CD4-positive, alpha-beta T cell treated with Interferon gamma for 1 hour (primary cell): ENCODE measurements at places on chromosomes 3 and 15.

GRCh38 chr3:63762180-63762579 lies 56.9 kb upstream of the C3orf49 start:
- DNase-seq = no peak

DNA sequence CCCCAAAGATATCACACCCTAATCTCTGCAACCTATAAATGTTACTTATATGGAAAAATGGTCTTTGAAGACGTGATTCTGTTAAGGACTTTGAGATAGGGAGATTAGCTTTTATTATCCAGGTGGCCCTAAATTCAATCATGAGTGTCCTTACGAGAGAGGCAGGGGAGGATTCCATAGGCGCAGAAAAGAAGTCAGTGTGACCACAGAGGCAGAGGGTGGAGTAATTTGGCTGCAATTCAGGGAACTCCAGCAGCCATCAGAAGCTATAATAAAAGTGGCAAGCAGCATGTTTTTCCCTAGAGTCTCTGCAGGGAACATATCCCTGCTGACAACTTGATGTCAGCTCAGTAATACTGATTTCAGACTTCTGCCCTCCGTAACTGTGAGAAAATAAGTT lies 315.2 kb upstream of the ROBO2 start:
- DNase-seq = no peak

GRCh38 chr3:102745881-102746280 lies 311.1 kb downstream of the ZPLD1 start:
- DNase-seq = no peak

GRCh38 chr3:158506456-158506855 lies 64.5 kb upstream of the MLF1 start:
- no peak for DNase-seq

DNA sequence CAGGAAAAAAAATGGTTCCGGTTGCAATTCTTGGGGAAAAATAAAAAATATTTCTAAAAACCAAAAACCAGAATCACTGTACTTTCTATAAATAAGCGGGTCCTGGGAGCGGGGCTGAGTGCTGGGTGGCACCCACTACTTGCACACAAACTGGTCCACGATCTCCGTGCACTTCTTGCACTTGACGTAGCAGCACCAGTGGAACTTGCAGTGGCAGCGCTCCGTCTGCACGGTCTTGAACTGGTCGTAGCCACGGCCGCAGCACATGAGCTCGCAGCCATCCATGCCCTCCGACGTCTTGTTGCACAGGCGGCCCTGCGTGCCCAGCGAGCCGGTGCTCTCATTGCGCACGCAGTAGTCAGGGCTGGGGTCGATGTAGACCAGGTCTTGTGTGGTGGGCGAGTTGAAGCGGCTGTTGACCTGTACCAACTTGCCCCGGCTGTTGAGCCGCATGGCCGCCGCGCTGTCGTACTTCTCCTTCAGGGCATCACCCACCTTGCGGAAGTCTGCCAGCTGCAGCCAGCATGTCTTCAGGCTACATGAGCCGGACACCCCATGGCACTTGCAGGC lies 17.1 kb downstream of the WNT5A start:
- DNase-seq = no peak

DNA sequence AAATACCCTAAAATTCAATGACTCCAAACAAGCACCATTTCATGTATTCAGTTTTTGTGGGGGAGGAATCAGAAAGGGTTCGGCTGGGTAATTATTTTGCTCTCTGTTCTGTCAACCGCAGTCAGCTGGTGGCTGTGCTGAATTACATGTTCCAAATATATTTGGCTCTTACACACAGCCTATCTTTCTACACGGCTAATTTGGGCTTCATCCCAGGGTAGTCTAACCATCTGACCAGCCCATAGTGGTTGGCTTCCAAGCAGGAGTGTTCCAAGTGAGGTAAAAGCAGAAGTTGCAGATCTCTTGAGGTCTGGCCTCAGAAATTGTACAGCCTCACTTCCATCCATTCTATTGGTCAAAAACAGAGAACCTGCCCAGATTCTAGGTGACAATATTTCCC lies 760.8 kb upstream of the SEMA6D start:
- no peak for DNase-seq

DNA sequence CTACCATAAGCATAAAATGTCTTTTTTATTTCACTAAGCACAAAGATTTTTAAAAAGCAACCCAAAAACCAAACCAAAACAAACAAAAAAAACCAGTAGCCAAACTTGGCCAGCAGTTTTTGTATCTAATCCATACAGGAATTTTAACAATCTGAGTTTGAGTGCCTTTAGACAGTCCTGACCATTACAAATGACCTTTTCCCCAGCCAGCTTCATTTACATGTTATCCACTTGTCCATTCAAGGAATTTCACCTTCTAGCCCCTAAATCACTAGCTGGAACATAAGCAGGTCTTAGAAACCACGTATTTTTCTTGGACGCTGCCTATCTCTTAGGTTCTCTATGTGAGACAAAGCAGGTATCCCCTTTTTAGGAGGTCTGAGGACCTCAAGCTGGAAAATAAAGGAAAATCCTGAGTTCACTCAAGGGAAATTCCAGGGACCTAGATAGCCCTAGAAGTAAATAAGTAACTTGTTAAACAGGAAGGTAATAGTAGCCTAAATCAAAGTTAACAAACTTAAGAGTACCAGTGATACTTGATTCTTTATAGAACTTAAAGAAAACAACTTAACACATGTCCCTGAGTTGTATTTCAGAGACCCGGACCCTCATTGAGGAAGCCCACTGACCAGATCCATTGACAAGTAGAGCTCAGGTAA lies 34.2 kb downstream of the CIP2A start:
- no peak for DNase-seq

DNA sequence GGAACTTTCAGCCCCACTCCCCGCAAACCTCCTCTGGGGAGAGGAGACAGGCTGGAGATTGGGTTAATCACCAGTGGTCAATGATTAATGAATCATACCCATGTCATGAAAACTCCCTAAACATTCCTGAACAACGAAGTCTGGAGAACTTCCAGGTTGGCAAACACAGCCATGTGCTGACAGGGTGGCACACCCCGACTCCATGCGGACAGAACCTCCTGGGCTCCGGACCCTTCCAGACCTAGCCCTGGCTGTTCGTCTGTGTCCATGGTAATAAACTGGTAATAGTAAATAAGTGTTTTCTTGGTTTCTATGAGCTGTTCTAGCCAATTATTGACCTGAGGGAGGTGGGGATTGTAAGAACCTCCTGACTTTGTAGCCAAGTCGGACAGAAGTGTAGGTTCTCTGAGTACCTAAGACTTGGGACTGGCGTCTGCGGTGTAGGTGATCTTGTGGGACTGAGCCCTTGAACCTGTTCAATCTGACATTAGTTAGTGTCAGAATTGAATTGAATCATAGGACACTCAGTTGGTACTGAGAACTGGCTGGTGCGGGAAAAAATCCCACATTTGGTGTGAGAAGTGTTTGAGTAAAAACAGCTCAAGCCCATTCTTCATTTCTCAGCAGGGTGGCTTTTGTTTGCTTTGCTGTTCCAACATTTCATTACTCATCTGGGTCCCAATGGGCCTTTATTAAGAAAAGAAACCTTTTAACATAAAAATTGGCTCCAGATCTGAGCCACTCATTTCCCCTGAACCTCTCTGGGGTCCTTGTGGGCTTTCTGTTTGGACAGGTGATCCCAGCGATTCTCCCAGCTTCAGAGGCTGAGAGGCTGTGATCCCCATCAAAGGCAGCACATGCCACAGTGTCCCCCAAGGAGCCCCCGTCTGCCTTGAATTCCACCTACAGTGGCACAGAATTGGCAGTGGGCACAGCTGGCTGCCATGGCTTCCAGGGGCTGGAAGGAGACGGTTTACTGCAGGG lies 151.0 kb downstream of the TJP1 start:
- DNase-seq = no peak

DNA sequence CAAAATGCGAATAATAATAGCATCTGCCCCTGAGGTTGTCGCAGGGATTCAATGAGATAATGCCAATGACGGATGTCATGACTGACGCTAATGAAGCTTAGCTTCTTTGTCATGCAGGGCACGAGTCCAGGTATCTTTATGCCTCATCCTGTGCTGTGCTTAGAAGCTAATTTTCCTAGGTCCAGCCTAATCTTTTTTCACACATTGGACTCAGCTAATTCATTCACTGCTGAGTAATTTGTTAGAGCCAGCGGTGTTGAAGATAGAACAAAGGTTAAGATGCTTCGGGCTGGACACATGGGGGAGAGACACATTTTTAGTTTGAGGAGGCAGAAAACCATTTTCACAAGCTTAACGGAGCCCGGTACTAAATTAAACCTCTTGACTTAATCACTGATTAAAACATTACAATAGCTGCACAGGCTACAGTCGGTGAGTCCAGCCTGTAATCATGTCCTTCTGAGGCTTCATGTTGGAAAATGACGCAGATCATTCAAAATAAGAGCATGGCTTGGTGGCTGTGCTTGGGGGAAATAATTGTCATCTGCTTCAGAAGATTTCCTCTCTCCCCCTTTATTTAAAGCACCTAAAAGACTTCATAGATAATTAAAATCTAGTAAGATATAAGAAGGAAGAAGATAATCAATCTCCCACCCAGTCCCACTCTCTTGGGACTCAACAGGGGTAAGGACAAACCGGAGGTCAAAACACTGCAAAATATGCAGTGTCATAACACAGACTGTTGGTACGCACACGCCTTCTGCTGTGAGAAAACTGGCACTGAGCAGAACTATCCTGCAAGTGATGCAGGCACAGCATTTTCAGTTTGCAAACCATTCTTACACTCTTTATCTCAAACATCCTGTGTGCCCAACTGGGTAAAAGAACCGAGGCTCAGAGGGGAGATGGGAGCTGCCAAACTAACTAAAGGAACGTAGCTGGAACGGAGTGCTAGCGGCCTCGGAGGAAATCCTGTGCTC lies 3.3 kb upstream of the CCDC174 start:
- no peak for DNase-seq

DNA sequence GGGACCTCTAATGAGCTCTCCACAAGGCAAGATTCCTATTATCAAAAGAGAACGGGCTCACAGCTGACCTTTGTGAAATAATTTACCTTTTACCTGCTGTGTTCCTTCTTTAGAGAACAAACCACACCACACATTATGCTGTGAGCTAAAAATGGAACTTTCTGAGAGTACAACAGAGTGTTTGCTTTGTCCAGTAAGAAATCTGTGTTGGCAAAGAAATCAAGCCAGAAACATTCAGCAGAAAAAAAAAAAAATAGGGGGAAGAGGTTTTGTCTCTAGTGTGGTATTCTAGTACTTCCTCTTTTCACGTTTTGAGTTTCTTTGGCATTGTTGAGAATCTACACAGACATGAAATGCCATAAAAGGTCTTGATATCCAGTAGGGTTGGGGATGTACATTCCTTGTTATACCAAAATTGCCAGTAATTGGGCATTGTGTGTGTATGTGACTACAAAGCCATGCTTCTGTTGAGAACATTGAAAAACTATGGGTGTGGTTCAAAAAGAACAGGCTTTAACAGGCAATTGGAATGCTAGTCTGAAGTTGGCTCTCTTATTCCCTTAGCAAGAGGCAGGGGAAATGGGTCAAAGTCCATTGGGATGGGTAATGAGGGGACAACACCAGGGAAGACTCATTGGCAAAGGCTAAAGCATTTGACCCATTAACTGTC lies 273.5 kb downstream of the NEK10 start:
- no peak for DNase-seq

DNA sequence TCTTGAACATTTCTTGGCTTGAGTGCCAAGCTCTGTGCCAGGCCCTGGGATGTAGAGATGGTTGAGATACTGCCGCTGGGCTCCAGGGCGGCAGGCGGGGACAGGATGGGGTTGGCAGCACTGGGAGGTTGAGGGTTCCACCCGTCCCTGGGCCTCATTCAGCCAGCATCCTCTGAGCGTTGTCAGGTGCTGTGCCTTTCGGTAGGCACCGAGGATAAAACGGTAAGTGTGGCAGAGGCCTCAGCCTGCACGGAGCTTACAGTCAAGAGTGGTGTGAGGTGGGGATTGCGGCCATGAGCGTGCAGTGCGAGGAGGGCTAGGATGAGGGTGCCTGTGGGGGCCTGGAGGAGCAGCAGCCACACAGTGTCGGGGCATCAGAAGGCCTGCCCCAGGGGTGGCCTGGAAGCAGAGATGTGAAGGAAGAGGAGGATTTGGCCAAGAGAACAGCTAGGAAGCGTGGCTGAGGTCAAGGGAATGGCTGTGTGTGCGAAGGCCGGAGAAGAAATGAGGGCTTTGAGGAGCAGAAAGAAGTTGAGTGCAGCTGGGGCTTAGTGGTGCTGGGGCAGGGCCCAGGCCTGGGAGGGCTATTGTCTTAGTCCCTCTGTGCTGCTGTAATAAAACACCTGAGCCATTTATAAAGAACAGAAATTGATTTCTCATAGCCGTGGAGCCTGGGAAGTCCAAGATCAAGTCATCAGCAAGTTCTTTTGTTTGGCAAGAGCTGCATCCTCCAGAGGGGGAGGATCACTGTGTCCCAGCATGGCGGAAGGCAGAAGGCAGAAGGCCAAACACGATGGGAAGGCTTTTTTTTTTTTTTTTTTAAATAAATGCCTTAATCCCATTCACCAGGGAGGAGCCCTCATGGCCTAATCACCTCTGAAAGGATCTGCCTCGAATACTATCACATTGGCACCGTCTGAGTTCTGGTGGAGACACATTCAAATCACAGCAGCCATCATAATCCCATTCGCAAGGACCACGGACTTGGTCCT lies 22.7 kb downstream of the CORO2B start:
- DNase-seq = no peak

GRCh38 chr3:116912116-116912515 lies 202.5 kb downstream of the TUSC7 start:
- no peak for DNase-seq

- peak; percentile 68 for DNase-seq
Measured at GRCh38 chr15:66803182-66803729, 101.2 kb downstream of the SMAD6 start.

DNA sequence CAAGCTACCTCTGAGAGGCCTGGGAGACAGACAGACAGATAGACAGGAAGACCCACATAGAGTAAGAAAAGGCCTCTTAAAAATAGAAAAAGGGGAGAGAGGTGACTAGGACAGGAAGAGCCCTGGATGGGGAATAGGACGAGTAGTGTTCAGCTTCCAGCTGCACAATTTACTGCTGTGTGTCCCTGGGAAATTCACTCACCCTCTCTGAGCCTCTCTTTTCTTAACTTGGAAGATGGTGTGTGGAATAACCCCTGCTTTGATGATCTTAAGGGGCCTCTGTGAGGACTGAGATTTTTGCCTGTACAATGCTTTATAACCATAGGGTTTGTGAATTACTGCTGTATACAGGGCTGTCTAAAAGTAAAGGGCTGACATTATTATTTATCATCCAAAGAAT lies 37.5 kb downstream of the FEM1B start:
- no peak for DNase-seq

- DNase-seq = no peak
Measured at GRCh38 chr3:127100459-127101410, 92.2 kb upstream of the PRR23E start.

DNA sequence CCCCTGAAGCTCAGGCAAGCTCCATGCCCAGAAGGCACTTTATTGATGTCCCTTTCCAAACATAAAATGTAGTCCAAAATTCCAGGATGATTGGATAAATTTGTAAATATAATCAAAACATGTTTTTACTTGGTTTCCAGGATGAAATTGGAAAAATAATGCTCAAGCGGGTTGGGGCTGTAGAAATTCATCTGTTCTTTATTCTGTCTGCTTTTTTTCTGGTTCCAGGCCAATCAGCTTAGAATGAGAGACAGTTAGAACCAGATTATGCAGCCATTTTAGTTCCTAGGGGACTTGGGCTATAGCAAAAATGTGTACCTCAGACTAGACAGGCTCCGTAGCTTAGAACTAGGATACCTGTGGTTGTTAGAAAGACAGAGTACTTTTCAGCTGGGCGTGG lies 450.8 kb downstream of the MCTP2 start:
- no peak for DNase-seq
